ENCODE measurements at places on chromosomes 3 and 15. TPM values are rescaled to one million over a fixed set of nuclear protein-coding genes. Genes with fewer than 3 reads are reported as not detected.

SLC24A5 gene
- total RNA-seq: not detected

FILIP1L gene
- total RNA-seq: 44.0 TPM

PLSCR2 gene
- not detected for total RNA-seq

MON1A gene
- 7.3 TPM for total RNA-seq

STRA6 gene
- total RNA-seq: not detected

Measured in subcutaneous adipose tissue (tissue), 4 donors.